Fibroblast of skin of left biceps (primary cell): ENCODE measurements at places on chromosomes 11 and 22.

- no peak for DNase-seq
Observed at GRCh38 chr11:33801821-33802193, 27.5 kb upstream of the FBXO3 start.

DNA sequence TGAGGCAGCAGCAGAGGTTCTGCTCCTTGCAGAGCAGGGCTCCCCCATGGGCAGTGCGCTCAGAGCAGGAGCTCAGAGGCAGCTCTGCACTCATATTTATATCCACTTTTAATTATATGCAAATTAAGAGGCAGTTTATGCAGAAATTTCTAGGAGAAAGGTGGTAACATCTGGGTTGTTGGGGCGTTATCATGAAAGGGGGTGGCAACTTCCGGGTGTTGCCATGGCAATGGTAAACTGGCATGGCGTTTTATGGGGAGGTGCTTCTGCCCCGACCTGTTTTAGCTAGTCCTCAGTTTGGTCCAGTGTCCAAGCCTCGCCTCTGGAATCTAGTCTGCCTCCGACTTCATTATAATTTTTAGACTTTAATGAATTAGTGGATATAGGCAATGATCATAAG is 1191.7 kb downstream of the TBC1D22A start:
- DNase-seq: no peak

GRCh38 chr22:44139773-44140172 is 41.0 kb upstream of the PARVG start:
- no peak for DNase-seq

GRCh38 chr22:17319546-17319945 is 49.7 kb upstream of the CECR2 start:
- DNase-seq: no peak

DNA sequence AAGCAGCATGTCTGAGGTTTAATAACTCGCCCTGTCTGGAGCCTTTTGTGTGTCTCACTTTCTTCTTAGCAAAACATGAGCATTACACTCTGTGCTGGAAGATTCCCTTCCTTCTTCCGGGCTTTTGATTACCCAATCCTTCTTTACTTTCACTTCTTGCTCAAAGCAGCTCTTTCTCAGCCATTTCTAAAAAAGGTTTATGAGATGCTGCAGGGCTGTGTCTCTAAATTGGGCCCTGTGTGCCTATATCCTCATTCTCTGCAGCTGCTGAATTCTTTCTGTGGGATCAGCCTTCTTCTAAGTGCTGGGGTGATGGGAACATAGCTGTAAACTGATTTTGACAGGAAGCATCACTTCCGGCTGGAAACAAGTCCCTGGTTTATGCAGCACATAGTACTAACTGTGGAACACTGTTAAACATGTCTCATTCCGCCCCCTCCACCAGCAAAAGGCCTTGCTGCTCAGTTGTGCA is 71.8 kb downstream of the PIWIL4 start:
- no peak for DNase-seq

GRCh38 chr11:15774388-15774939 is 581.9 kb downstream of the SOX6 start:
- DNase-seq: no peak

DNA sequence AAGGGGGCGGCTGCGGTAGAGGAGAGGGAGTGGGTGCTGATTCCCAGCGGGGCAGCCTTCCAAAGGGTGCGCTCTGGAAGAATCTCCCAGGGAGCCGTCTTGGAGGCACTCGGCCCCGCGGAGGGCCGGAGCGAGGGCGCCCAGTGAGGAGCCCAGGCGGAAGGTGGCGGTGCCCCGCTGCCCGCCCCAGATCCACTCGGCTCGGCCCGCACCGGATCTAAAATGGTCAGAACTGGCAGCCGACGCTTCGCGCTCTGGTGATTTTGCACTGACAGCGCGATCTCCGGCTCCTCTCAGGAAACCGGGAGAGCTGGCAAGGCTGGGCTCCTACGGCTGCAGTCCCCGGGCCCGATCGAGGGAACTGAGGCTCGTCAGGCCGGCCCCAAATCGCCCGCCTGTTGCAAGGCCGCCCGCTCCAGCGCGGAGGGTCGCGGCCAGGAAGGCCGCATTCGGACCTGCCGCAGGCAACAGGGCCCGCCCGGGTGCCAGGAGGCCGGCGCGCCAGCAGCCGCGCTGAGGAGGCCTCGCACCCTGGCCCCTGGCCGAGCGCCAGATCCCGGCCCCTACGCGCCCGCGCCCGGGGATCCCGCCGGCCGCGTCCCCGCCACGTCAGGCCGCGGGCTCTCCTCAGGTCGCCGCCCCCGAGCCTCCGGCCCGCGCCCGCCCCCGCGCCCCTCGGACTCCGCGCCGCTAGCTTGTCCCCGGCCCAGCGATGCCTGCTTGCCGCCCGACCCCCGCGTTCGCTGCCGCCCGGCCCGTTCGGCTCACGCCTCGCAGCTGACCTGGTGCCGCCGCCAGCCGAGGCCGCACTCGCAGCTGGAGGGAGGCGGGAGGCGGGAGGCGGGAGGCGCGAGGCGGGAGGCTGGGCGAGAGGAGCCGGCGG is at the start of gene KLHL22:
Gene KLHL22, minus strand, starts transcription at position 818 of the 883 bp plus-strand sequence. CDS start 6,584 bp downstream, outside the sequence.
- DNase-seq: no peak

- DNase-seq: no peak
Observed at GRCh38 chr11:27088353-27088752, 47.7 kb downstream of the BBOX1 start.

DNA sequence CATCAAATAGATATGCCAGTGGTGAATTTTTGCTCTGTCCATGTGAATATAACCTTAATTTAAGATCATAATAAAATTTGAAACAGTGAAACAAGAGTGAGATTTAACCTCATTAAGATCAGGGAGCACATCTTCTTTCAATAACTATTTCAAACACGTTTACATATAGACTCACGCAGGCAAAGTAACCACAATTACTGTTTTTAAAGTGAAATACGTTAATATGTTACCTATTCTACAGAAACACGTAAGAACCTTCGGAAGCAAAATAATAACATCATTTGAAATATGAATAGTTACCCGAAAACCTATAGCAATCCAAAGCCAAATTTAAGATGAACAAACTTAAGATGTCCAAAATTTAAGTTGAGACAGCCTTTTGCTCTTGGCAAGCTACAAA is 136.2 kb upstream of the ZC3H12C start:
- no peak for DNase-seq
